ENCODE measurements at places on chromosomes 3 and 15. TPM values are rescaled to one million over a fixed set of nuclear protein-coding genes. Genes with fewer than 3 reads are reported as not detected.

TM4SF18 gene
- total RNA-seq, result 11.6 TPM

DNA sequence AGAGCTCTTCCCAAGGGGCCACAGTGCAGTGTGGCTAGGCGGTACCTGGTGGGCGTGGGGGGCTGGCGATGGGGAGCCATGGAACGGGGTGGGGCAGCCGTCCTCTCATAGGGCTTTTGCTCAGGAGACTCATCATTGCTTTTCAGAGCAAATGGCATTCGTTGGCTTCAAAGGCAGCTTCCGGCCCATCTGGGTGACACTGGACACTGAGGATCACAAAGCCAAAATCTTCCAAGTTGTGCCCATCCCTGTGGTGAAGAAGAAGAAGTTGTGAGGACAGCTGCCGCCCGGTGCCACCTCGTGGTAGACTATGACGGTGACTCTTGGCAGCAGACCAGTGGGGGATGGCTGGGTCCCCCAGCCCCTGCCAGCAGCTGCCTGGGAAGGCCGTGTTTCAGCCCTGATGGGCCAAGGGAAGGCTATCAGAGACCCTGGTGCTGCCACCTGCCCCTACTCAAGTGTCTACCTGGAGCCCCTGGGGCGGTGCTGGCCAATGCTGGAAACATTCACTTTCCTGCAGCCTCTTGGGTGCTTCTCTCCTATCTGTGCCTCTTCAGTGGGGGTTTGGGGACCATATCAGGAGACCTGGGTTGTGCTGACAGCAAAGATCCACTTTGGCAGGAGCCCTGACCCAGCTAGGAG is 40.8 kb downstream of the MESD start:
- DNase-seq, result no peak

DNA sequence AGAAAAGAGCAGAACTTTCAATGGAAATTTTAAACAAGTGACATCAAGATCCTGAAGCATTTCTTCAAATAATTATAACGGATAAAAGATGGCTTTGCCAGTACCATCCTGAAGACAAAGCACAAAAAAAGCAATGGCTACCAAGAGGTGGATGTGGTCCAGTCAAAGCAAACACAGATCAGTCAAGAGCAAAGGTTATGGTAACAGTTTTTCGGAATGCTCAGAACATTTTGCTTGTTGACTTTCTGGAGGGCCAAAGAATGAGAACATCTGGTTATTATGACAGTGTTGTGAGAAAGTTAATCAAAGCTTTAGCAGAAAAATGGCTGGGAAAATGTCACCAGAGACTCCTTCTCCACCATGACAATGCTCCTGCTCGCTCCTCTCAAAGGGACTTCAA is 31.5 kb downstream of the FEM1B start:
- no peak for DNase-seq

- no peak for DNase-seq
Observed at GRCh38 chr3:143122608-143123352, 3.2 kb downstream of the CHST2 start.

DNA sequence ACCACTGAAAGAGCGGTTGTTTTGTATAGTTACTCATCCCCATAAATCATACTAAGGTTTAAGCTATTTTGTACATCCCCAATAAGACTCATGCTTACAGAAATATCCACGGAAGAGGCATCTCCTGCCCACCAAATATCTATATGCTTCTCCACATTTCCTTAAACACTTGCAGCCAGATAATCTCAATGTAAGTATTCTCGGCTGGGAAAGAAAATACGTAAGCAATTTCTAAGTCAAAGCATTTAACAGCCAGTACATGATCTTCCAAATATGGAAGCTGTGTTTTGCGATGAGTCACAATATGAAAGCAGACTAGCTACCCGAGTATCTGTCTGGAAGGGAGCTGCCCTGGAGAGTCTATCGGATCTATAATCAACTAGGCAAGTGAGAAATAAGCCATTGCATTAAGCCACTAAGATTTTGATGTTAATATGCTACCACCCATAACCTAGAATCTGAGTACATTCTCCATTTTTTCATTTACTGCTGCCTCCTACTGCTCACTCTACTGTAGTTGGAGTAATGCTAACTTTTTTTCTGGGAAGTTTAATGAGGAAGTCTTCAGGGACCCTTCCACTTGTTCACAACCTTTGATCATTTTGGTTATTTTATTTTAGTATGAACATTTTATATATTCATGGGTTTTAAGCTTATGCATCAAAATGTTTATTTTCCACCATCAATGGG is 26.9 kb upstream of the ZMAT3 start:
- no peak for DNase-seq

DNA sequence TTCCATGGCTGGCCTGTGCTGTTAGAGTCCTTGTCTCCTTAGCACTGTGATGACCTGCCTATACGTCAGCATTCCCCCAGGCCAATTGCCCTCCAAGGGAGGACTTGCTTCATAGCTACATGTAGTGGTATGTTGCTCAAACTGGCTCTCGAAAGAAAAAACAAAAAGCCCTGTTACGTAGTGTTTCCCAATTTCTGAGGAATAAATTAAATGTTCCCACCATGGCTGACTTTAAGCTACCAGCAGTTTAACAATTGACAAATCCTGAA is 54.6 kb downstream of the WNT7A start:
- no peak for DNase-seq

GRCh38 chr3:186841620-186842019 is 890 bp upstream of the ADIPOQ start:
- DNase-seq, result no peak

GRCh38 chr15:70892912-70893560 is 410 bp downstream of the LRRC49 start:
- DNase-seq, result no peak

- DNase-seq, result no peak
Observed at GRCh38 chr15:85007741-85008397, 26.2 kb downstream of the PDE8A start.
